Activated T-cell treated with anti-CD3 and anti-CD28 coated beads, Interleukin-2, amount 50 U/mL, for 24 hours (primary cell): ENCODE measurements at places on chromosomes 3 and 15.

- DNase-seq: no peak
These were observed 85.3 kb downstream of the PIK3R4 start for GRCh38 chr3:130661140-130661891.

DNA sequence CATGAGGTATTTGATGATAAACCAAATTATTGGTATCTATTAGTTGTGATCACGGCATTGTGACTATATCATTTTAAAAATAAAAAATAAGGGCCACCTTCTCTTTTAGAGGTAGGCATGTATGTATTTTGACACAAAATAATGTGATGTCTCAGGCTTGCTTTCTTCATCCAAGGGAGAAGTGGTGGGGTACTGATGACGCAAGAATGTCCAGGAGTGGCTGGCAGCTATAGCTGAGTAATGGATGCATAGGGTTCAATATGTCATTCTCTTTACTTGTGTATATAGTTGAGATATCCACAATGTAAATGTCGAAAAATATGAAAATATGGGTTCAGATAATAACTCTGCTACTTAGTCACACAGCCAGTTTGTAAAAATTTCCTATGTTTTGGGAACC is 46.8 kb upstream of the NSMCE3 start:
- no peak for DNase-seq

GRCh38 chr3:170037463-170038433 is at the start of gene GPR160:
Gene GPR160, plus strand, starts transcription at chr3:170037995. Its CDS starts 45,978 bp downstream, at chr3:170083973.
- DNase-seq: peak; percentile 90

GRCh38 chr3:138241676-138242075 is 54.6 kb downstream of the ARMC8 start:
- DNase-seq: no peak

DNA sequence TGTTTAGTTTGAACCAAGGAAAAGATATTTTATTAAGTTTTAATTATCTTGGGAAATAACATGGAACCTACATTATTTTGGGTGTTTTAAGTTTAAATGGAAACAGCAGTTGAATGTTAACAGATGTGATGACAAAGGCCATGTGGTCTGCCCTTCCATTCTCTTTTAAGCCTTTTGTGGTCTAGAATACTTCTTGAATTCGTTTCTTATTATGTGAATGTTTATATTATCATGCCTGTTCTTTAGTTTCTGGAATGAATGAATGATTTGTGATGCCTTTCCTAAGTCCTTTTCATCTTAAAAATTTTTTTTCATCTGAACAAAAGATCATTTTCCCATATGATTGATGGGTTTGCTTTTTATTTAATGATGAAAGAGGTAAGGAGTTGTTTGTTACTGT is 44.6 kb downstream of the SNRK start:
- DNase-seq: no peak

DNA sequence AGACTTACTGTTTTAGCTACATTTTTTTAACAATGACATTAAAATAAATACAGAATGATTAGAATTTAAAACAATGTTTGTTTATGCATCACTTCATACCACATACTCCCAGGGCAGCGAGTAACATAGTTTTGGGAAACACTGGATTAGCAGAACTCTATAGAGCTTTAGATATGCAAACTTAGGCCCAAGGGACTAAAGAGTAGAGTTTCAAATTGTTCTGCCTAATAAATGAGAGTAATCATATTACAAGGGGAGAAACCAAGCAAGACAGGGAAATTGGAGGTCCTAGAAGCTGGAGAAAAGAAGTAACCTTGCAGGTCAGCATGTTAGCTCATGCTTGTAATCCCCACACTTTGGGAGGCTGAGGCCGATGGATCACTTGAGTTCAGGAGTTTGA is 3.6 kb upstream of the DAZL start:
- no peak for DNase-seq

DNA sequence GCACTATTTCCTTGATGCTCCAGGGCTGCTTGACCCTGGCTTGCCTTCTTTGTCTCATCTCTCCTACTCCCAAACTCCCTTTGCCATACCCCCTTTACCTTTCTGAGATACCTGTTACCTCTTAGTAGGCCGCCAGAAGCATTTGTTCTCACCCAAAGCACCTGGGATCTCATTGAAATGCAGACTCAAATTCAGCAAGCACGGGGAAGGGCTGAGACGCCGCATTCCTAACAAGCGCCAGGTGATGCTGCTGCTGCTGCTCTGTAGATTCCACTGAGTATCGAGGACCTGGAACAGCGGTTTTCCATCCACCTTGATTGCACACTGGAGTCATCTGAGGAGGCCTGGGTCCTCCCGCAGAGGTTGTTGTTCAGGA is 91.8 kb downstream of the TMEM266 start:
- DNase-seq: no peak

- DNase-seq: no peak
These were observed 105.2 kb downstream of the RPLP1 start for GRCh38 chr15:69557707-69558409.

- DNase-seq: no peak
These were observed 53.5 kb downstream of the PLXNA1 start for GRCh38 chr3:127036209-127037020.

DNA sequence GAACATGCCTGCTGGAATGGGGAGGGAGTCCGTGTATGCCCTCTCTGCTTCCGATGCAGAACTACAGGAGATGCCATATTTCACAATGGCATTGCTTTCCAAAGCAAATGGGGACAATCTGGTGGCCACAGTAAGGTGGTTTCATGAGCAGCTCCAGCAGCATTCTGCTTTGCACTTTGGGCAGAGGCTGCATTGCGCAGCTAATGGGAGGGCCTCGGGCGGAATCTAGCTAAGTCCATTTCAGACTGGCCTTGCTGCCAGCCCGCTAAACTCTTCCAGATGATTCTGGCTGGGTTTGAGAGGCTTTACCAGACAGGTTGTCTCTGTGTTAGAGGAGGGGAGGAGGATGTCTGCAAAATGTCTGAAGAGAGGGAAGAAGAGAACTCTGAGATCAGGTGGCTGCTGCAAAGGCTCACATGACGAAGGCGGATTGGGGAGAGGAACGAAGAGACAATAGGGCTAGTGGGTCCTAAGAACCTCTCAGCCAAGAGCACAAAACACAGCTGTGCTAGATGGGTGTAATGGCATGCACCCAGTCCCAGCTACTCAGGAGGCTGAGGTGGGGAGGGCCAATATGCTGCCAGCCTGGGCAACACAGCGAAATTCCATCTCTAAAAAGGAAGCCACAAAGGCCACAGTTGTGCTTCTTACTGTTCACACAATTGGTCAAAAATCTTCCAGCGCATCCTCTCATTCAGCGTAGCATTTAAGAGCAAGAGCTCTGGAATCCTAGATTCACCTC is 63.7 kb downstream of the BDH1 start:
- no peak for DNase-seq

- DNase-seq: no peak
These were observed 94.3 kb upstream of the PFN2 start for GRCh38 chr3:150064971-150065370.

DNA sequence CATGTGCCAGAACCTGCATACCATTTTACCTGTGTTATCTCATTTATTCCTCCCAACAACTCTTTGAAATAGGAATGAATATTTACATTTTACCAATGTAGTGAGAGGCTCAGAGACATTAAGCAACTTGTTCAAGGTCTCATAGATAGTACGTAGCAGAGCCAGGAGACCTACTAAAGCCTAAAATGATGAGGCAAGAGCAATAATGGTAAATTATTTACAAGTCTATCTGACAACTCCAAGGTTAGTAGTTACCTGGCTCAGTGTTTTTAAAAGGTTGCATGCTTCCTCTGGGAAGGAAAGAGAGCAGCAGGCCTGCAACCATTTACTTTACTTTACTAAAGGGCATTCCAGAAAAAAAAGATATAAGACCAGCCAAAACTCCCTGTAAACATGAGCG is 103.0 kb downstream of the CFAP20DC start:
- DNase-seq: no peak

DNA sequence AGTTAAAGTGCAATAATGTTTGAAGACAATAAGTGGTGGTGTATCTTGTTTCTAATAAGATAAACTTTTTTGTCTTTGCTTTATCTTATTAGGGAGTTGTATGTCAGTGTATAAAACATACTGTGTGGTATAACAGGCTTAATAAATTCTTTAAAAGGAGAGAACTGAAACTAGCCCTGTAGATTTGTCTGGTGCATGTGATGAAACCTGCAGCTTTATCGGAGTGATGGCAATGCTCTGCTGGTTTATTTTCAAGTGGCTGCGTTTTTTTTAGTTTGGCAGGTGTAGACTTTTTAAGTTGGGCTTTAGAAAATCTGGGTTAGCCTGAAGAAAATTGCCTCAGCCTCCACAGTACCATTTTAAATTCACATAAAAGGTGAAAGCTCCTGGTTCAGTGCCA is 2.7 kb downstream of the RPL15 start:
- no peak for DNase-seq

DNA sequence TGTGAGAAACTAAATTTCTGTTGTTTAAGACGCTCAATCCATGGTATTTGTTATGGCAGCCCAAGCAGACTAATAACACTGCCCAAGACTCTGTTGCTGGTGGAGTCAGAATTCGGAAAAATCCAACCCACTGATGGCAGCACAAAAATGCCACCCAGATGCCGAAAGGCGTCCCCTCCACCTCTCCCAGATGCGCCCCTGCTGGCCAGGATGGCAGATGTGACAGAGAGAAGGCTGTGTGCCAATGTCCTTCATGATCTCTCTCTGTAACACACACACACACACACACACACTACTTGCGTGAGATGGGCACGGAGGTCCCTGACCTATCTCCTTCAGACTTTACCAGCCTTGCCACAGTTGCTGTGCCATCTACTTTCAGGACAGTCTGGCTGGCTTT is 10.9 kb upstream of the LYSMD4 start:
- DNase-seq: no peak

DNA sequence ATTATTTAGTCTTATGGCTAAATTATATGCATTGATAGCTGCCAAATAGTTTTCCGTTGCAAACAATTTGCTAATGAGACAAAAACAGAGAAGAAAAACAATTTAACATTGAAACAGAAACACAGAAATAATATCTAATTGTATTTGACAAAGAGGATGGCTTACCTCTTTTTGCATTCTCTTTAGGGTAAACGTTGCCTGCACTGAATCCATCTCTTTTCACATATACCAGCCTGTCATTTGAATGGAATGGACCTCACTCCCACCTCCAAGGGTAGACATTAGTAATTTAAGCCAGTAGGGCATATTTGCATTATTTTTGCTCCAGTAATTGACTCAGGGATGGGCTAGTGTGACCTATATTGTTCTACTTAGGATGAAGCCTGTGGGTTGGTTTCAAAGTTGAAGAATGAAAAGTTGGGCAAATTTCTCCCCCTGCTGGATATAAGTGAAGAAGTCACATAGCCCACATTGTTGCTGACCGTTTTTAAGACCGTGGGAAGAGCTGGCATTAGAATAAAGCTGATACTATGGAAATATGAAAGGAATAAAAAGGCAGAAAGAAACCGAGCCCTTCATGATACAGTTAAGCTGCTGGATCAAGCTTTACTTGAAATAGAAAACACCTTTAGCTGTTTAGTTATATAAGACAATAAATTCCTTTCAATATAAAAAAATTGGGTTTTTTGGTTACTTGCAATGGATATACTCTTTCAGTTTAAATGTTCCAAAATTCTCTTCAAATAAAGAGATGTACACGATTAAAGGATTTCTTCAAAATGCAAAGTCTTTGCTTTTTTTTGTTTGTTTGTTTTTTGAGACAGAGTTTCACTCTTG is 26.9 kb downstream of the PIERCE2 start:
- DNase-seq: no peak

- no peak for DNase-seq
These were observed 7.3 kb upstream of the HEG1 start for GRCh38 chr3:125062904-125063618.

DNA sequence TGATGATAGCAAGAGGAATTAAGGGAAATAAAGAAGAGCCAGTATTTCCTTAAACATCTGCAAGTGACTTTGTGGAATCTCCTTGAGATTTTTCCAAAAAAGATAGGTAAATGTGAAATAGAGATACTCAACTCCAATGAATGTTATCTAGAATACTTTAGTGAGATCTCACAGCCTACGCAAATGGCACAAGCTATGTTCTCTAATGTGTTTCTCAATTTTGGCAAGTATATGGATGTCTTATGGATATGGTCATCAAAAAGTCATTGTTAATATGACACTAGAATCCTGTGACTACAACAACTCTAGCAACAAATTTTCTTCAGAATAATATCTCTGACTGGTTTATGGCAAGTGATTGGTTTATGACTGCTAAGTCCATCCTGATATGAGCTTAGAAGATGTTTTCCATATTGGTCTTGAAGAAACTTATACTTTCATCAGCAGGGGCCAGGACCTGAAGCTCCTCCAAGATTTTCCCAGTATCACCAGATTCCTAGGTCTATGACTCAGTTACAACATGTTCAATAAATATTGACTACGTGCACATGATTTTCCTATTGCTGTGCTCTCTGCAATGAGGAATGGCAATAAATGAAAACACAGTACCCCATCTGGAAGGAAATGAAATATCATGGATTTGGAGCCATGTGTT is 170.9 kb upstream of the THBS1 start:
- DNase-seq: no peak

DNA sequence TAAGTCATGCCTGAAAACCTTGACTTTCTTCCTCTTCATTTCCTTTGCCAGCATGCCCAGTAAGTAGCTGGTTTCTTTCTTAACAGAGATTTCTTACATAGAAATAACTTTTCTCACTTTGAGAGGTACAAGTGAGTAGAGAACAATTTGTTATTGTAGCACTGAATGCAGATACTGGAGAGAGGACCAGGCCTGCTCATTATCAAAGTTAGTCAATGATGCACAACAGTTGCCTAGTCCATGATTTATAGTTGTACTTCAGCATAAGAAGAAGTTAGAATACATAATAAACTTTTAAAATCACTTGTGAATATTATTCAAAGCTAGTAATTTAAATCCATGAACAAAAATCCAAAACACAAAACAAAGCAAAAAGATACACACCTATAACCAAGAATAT is 213.0 kb downstream of the PCCB start:
- DNase-seq: no peak

DNA sequence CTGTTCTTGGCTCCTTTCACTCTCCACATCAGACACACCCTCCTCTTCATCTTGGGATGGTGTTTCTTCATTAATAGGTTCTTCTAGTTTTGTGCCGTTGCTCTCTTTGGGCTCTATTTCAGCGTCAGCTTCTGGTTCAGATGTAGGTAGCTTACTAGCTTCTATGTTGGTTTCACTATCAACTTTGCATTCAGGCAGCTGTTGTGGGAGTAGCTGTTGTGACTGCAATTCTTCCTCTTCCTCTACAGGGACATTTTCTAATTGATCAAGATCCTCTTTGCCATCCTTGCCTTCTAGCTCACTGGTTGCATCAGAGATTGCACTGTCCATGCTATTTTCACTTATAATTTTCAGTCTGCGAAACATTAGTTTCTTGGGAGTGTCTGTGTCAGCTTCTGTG is 80.1 kb downstream of the SETD2 start:
- no peak for DNase-seq
